Urinary bladder (tissue), 4 donors: ENCODE measurements at places on chromosomes 2 and 18.
A peak's percentile ranks its signal among the peaks of the same experiment; 100 is the strongest.

DNA sequence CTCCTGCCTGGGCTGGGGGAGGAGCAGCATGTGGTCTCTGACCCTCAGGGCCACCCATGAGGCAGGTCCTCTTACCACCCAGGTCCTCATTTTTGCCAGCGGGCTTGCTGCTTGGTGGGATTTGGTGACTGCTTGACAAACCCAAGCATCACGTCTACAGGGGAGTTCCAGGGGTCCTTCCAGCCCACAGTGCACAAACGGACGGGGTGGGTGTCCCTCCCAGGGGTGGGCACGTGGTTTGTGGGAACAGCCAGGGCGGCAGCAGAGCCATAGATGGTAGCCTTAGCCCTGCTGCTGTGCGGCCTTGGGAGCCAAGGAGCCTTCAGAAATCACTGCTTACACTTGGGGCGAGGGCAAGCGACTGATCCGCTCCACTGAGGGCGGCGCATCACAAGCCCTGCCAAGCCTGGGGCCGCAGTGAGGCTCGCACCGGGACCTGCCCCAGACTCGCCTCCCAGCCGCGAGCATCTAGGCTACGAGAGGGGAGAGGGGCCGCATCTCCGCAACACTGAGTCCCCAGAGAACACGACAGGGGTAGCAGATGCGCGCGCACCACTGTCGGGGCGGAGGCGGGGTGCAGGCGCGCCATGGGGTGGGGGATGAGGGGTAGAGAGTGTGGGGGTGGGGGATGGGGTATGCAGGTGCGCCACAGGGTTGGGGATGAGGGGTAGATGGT lies 36.9 kb downstream of the SNED1 start:
- DNase-seq: no peak

GRCh38 chr2:56357655-56358295 lies 174.0 kb downstream of the CCDC85A start:
- DNase-seq: no peak

GRCh38 chr2:230981704-230982103 lies 14.2 kb upstream of the SPATA3 start:
- no peak for DNase-seq

DNA sequence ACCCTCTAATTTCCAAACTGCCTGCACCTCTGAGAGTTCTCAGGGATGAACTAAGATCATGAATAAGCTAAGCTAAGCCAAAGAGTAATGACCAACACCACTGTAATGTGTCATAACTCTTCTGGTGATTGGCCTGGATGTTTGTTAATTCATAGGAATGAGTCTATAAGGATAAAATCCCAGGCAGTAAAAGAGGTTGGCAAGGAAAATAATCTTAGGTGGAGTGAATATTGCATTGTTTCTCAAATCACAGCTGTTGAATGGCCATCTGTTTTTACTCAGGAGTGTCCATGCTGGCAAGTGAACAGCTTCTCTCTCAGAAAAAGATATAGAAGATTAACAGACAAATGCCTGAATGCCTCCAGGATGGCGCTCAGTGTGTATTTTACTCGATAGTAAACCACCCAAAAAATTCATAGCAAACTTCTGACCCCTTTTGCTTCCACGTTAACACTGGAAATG lies 60.8 kb upstream of the GLS start:
- DNase-seq: peak; percentile 61

DNA sequence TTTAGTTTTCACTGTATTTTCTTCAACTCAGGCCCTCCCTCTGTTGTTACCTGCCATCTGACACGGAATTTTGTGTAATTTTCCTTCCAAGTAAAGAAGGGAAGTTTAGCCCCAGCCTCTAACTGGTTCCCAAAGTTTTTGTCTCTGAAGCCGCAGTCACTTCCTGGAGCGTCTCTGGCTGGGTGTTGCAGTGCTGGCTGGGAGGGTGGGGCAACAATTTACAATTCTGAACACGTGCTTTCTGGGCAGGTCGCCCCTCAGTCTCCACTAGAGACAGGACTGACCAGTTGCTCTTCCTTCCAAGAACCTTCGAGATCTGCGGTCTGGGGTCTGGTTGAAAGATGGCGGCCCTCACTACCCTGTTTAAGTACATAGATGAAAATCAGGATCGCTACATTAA lies 3.5 kb downstream of the CNDP2 start:
- DNase-seq: no peak

DNA sequence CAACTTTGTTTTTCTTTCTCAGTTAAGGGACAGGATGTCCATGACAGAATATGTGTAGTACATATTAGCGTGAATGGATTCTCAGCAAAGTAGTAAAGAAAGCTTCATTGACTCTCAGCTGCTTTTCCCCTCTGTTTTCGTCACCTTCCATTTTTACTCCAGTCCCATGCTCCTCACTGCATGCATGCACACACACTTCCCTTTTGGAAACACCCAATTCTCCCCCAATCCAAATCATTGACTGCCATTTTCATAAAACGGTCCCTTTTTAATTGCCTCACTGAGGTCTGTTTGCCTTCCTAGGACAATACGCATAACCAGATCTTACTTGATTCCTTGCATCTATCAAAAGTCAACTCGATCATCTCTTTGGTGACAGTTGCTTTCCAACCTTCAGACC lies 287.5 kb upstream of the PARD3B start:
- DNase-seq: no peak

- DNase-seq: no peak
Measured at GRCh38 chr18:10536280-10536679, 10.5 kb downstream of the NAPG start.

- DNase-seq: no peak
Measured at GRCh38 chr2:237198164-237198855, 112.6 kb downstream of the COPS8 start.

DNA sequence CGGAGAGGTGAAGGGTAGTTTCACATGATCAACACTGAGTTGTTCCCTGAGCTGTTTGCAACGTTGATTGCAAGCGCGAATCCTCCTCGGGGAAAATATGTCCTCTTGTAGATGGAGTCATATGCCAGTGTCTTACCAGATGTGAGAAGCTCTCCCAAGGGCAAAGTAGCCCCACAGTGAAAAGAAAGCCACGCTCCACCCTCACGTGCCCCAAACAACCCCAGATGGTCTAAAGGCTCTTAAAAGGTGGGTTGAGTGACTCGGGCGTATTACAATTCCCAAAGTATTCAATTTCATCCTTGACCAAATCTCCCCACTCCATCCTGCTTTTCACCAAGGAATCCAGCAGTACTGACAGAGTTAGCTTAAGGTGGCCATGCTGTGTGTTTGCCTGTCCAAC lies 332.1 kb upstream of the SOX11 start:
- DNase-seq: no peak

- DNase-seq: no peak
Measured at GRCh38 chr2:78061301-78061700, 539.1 kb upstream of the LRRTM4 start.

DNA sequence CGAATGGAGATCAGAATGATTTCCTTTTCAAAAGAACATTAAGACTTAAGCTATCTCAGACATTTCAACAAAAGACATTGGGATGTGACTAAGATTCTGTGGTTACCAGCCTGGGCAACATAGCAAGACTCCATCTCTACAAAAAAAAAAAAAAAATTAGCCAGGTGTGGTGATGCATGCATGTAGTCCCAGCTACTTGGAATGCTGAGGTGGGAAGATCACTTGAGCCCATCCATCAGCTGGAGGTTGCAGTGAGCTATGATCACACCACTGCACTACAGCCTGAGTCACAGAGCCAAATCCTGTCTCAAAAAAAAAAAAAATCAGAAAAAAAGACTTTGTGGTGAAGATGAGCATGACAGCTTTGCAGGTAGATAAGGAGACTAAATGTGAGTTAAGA lies 12.8 kb downstream of the RNF103 start:
- DNase-seq: no peak

DNA sequence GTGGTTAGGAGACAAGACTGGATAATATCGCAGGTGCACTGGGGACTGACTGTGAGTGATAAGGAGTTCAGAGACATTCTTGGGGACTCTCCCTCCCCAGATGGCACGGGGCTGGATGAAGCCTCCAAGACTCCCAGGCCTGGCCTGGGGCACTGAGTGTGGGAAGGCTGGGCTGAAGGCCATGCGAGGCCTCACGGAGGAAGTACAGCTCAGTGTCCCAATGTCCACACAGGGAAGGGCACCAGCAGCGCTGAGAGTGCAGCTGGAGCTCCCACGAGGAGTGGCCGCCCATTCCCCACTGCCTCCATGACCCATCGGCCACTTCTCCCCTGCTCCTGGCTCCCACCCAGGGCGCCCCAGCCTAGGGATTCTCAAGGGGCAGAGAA lies 6.5 kb downstream of the MFSD2B start:
- no peak for DNase-seq

DNA sequence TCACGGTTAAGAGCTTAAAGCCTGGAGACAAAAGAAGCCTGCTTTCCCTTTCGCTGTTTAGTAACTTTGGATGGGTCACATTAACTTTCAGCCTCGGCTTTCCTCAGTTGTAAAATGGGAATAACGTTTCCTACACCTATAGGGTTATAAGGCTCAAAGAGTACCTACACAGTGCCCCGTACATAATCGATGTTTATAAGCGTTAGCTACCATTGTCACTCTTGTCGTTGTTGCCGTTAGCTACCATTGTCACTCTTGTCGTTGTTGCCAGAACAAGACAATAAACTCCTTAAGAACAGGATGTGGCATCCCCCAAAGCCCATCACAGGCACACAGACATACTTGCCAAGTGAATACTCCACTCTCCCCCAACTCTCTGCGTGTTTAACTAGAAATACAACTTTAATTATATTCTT lies 901 bp upstream of the MFSD6 start:
- DNase-seq: no peak

DNA sequence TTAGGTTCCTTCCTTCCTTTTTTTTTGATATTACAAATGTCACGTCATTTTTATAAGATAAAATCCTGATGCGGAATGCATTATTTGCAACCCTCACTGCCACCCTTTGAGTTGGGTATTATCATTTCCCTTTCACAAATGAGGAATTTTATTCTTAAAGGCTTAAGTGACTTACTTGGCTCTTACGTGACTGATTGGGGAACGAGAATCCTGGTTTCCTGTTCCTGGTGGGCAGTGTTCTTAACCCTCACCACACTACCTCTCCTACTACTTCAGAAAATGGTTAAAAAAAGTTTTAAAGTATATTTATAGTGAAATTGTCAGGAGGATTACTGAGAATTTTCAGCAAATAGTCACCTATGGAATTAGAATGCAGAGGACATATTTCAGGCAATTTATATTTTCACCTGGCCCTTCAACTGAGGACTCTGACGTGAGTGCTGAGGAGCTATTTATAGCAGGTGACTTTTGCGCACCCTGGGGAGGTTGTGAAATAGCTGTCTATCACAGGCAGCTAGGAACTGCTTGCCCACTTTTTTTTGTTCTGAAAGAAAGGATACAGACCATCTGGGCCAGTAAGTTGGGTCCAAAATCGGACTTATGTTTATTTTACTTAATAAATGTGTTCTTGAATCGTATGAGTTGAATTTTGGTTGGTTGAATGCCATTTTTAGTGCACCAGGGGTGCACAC lies 18.7 kb upstream of the RASGRP3 start:
- DNase-seq: no peak

GRCh38 chr18:21000667-21001066 lies 110.9 kb downstream of the ROCK1 start:
- DNase-seq: no peak

- no peak for DNase-seq
Measured at GRCh38 chr2:79564065-79564464, 51.2 kb downstream of the CTNNA2 start.

DNA sequence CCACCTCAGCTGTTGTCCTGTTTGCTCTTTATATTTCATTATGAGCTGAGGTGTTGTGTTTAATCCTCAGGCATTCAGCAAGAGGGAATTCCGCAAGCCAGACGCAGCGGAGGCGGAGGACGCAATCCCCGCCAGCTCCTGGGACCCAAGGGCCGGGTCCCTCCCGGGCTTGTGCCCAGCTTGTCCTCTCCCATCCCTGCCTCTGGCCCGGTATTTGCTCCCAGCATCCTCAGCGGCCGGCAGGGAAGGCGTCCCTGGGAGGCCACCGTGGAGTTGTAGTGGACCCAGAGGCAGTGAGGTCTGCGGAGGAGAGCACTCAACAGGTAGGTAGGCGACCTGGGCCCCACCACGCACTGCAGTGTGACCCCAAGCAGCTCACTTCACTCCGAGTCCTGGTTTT lies 42.5 kb upstream of the FOSL2 start:
- no peak for DNase-seq

DNA sequence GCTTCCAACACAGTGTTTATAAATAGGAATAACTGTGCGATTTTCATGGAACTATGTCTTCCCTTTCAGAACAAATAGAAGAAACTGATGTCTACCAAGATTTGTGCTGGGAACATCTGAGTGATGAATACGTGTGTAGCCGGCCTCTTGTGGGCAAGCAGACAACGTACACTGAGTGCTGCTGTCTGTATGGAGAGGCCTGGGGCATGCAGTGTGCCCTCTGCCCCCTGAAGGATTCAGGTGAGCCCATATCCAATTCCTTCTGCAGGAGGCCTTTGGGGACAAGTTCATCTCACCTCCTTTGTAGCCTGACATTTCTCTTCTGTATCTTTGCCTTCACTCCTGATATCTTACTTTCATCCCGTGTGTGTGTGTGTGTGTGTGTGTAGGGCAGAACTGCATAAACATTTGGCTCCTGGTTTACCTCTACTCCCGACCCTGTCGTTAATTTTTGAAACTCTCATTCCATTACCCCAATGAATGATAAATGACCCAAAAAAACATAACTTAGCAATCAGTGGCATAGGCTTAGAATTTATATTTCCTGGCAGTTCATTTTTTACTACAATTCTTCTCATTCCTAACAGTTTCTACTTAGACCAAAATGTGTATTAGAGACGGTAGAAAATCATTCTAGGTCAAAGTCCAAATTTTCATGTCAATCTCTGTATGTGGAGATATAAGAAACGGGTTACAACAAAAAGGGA lies 111.0 kb upstream of the RASGRP3 start:
- DNase-seq: no peak

DNA sequence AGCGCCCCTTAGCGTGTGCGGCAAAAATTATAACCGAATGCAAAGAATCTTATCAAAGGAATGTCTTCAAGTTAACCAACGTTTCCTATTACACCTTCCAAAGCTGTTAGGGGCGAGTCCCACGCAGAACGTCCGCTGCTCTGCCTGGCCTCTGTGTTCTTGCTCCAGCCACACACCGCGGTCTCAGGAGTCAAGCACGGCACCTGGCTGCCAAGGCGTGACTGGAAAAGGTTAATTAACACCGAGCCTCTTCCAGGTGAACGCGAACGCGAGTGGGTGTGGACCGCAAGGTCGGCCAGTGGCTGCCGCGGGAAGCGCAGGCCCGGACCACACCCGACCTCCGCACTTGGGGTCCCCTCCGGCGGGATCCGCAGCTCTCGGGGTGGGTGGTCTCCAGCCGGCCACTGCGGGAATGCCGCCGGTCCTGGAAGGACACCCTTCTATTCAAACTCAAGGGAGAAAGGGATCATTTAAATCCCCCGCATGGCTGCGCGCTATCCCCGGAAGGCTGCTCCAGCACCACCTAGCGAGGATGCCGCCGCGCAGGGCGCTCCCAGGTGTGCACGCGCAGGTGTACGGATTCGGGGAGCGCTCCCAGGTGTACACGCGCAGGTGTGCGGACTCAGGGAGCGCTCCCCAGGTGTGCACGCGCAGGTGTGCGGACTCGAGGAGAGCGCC lies 830 bp downstream of the CYB5A start:
- DNase-seq: no peak

- no peak for DNase-seq
Measured at GRCh38 chr2:69188182-69188900, 175.4 kb downstream of the ANTXR1 start.

- DNase-seq: no peak
Measured at GRCh38 chr2:230934231-230935129, 9.4 kb upstream of the GPR55 start.

- peak; percentile 25 for DNase-seq
Measured at GRCh38 chr2:73112913-73113854, at the start of gene RAB11FIP5. Gene RAB11FIP5, minus strand, starts transcription at chr2:73112948. Its CDS starts 171 bp downstream, at chr2:73112777.
